ENCODE measurements at places on chromosomes 6 and 20.

- DNase-seq = no peak
Measured at GRCh38 chr6:84763886-84764331, 489 bp downstream of the TBX18 start.

GRCh38 chr20:20859510-20859909, 147.1 kb upstream of the RALGAPA2 start:
- DNase-seq = no peak

DNA sequence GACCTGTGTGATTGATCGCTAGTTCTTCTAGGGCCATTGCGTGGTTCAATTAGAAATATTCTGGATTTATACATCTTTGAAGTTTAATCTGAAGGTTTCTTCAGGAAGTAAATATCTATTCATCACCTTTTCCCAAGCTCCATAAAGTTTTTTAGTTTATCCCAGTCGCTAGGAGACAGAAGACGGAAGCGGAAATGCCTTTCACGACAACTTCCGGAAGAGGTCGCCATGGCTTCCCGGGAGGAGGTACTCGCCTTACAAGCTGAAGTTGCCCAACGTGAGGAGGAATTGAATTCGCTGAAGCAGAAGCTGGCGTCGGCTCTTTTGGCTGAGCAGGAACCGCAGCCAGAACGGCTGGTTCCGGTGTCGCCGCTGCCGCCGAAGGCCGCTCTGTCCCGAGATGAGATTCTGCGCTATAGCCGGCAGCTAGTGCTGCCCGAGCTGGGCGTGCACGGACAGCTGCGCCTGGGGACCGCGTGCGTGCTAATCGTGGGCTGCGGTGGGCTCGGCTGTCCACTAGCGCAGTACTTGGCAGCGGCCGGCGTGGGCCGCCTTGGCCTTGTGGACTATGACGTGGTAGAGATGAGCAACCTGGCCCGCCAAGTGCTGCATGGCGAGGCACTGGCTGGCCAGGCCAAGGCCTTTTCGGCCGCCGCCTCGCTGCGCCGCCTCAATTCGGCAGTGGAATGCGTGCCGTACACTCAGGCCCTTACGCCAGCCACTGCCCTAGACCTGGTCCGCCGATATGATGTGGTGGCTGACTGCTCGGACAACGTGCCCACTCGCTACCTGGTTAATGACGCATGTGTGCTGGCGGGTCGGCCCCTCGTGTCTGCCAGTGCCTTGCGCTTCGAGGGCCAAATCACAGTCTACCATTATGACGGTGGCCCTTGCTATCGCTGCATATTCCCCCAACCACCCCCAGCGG, at the start of gene MOCS3:
Gene MOCS3 (plus strand): TSS at position 204 of the 928 bp plus-strand sequence. CDS start 25 bp downstream, at position 229.
- peak; percentile 76 for DNase-seq

GRCh38 chr6:129801909-129802308, 59.2 kb downstream of the TMEM244 start:
- DNase-seq = no peak

GRCh38 chr6:157203312-157203744, 120.0 kb downstream of the TMEM242 start:
- no peak for DNase-seq

- DNase-seq = no peak
Measured at GRCh38 chr6:37369321-37370201, 15.8 kb downstream of the RNF8 start.

DNA sequence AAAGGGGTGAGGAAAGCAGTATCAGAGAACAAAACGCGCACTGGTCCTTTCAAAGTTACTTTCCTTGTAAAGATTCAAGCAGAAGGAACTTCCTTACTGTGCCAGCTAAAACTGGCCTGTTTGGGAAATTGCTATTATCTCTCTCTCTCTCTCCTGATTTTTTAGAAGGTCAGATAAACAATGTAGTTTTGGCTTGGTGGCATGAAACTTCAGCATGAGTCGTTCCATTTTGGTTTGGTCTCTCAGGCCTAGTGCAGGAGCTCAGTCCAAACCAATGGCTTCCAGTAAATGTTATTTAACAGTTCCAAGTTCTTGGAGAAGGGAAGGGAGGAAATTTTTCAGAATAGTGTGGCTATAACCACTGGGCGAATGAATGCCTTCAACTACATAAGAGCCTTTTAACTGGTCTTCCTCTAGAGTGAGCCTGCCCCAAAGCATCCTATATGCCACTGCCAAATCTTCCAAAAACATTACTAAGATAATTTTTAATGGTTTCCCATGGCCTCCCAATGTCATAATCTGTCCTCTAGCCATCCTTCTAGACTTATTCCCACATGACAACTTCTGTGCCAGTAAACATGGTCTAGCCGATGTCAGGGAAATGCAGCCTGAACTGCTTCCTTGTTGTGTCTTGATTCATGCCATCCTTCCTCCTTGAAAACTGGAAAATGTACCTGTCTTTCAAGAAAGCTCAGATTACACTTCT, 9.1 kb upstream of the SNX9 start:
- DNase-seq = peak; percentile 66

GRCh38 chr6:107504270-107505026, 14.5 kb downstream of the SOBP start:
- DNase-seq = no peak

DNA sequence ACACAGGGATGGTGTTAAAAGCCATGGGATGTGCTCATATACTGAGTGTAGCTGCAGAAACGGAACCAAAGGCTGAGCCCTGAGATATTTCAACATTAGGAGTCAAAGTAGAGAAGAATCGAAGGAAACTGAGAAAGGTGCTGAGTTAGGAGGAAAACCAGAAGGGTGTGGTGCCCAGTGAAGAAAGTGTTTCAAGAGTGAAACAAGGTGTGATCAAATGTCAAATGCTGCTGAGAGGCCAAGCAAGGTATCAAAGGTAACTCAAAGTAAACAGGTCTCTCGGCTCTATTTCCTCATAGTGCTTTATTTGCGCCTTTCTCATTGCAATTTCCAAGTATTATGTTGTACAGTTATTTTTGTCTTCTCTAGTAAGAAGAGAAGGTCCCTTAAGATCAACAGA, 94.1 kb downstream of the PRDM1 start:
- no peak for DNase-seq

GRCh38 chr6:49299279-49299678, 163.8 kb downstream of the MMUT start:
- no peak for DNase-seq

- no peak for DNase-seq
Measured at GRCh38 chr20:57584768-57585461, 24.0 kb downstream of the PCK1 start.

Data from skeletal muscle cell (primary cell).